Psoas muscle (tissue), 8 donors: ENCODE measurements at places on chromosomes 5 and 9.

DNA sequence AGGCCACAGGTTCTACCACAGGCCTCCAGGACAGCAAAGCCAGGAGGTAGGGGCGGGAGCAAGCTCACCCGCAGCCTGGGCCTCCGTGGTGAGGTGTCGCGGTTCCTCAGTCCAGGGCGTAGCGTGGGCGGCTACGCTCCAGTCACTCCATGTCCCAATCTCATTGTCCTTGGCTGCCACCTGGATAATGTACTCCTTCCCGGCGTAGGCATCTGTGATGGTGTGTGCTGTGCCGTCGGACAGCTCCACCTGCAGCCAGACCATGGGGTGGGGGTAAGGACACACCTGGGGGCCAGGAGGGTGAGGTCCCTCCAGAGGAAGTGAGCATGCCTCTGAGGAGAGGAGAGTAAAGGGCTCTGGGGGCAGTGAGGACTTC, 29.8 kb upstream of the ENHO start:
- DNase-seq = no peak

GRCh38 chr5:111984044-111984443, 227.1 kb upstream of the NREP start:
- no peak for DNase-seq

DNA sequence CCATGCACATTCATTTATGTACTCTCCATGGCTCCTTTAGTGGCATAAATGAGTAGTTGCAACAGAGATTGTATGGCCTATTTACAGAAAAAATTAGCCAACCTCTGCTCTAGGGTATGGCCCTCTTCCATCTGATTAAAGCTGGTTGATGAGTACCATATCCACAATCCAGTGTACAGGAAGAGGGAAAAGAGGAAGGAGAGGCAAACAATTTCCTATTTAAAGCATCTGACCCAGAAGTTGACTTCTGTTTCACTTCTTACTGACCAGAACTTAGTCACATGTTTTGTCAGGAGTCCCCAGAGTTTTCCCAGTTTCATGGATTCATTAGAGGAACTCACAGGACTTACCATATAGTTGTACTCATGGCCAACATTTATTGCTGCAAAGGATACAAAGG, 68.6 kb upstream of the STARD4 start:
- DNase-seq = no peak

DNA sequence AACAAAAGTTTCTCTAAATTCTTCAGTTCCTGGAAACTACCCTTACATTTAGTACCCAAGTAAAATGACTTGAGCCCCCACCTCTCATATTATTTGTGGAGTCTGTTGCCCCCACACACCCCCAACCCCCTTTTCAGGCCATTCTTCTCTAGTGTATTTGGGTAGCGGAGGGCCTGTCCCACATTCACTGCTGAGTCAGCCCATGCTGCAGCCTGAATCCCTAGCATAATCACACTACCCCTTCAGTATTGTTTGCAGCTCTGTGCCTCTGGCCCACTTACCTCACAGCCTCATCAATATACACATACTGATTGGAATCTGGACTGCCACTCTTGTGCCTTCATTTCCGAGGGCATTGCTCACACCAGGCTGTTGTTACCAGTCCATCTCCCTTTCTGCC, 26.8 kb downstream of the RGS7BP start:
- no peak for DNase-seq

GRCh38 chr5:98500811-98501210, 272.7 kb upstream of the RGMB start:
- no peak for DNase-seq

DNA sequence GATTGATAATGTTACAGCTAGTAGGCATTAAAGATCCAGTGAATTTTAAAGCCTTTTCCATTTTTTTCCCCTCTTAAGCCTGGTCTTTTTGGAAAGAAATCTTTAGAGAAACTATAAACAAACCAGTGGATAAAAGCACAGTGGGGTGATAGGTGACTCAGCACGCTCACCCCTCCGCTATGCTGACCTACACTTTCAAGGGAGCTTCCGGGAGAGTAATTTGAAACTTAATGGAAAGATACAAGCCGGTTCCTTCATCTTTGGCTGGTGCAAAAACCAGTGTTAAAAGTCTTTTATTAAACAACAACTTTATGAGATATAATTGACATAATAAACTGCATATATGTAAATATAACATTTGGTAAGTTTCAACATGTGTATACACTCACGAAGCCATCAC, 27.0 kb upstream of the ALDOB start:
- no peak for DNase-seq

DNA sequence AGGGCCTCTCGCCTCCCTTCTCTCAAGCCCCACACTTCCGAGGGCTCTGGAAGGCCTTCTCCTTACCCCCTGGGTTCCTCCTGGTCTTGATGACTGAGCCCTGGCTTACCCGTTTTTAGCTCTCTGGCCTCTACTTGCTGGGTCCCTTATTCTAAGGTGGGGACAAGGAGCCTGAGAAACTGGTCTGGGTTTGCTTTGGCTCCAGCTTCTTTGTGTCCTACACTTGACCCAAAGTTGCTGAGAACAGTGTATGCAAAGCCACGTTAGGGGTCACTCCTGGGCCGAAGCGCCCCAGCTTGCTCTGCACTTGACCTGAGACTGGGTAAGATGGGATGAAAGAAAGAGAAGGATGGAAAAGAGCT, 788 bp downstream of the ZNF346 start:
- no peak for DNase-seq

DNA sequence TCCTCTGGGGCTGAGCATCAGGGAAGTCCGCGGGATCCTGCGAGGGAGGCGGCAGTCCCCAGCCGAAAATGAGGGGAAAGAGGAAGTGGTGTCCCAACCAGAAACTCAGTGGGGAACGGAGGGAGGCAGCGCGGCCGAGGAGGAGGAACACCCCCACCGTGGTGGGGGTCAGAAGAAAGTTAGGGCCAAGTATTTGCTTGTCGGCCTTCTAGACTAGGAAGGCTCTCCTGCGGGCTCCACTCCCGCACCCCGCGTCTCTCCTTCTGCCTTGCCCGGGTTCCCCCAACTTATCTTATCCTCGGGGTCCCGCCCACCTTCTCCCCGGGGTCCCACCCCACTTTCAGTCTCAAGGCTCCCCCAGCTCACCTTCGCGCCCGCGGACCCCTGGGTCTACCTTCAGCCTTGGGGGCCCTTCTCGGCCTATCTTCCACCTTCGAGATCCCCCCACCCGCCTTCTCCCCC, 557 bp upstream of the PHF2 start:
- peak; percentile 63 for DNase-seq

GRCh38 chr9:30575218-30575617, 1809.2 kb upstream of the ACO1 start:
- DNase-seq = peak; percentile 10

GRCh38 chr9:16401701-16402100, 468.8 kb downstream of the BNC2 start:
- DNase-seq = no peak

DNA sequence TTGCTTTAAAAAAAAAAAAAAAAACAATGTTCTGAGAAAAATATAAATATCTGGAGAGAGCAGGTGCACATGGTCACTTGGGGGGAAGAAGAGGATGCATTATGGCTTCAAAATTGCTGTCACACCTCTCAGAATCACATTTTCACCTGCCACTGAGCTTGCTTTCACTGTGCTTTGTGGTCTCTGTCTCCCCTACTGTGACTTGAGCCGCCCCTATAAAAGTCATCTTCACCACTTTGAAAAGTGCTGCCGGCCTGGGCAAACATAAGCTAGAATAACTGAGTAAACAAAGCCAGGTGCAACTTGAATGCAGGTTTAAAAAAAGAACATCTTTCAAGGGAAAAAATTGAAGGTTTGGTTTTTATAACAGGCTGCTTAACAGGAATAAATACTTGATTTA, 368.1 kb upstream of the GRIA1 start:
- no peak for DNase-seq

- peak; percentile 34 for DNase-seq
Observed at GRCh38 chr9:136582977-136583735, 37.3 kb upstream of the NOTCH1 start.

- DNase-seq = no peak
Observed at GRCh38 chr9:135095470-135096407, 8.3 kb downstream of the OLFM1 start.

GRCh38 chr9:2478421-2478820, 143.2 kb upstream of the VLDLR start:
- DNase-seq = no peak

DNA sequence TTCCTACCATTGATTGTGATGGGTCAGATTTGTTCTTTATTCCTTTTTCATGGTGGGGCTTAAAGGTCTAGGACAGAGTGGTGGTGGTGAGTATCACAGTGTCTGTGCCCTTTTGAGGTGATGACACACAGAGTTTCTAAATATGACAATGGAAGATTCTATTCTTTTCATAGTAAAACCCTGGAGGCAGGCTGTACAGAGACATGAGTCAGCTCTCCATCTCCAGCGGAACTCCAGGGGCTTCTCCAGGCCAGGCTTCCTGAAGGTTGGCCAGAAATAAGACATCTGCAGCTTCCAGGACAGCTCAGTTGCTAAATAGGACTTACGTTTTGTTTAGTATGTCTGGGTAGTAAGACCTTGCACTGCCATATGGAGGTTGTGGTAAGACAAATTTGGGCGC, 229.5 kb downstream of the CD180 start:
- DNase-seq = no peak

GRCh38 chr5:150624334-150625163, 15.9 kb upstream of the SYNPO start:
- peak; percentile 77 for DNase-seq

DNA sequence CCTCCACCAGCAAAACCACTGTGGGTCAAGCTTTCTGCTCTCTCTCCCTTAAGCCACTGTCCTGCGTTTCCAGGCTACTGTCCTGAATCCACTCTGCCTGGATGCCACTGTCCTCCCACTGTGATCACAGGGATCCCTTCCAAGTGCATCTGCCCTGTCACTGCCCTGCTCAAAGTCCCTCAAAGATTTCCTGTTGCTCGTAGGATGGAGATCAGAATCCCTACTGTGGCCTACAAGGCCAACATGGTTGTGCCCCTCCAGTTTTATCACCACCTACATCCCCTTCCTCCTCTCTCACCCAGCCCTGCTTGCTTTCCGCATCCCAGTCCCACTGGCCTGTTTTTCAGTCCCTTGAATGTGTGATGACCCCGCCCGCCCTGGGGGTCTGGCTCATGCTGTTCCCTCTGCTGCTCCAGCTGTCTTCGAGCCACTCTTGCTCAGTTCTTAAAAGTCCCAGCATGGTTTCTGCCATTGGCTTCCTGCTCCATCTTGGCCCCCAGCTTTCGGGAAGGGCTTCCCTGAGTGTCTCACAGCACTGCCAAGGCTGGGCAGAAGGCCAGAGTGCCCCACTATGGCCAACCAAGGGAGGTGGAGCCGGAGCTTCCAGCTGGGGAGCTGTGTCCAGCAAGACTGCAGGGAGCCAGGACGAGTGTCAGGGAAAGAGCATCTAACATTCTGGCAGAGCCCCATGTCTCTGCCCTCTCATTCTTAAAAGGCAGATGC, 12.9 kb upstream of the FRRS1L start:
- no peak for DNase-seq

GRCh38 chr9:70924380-70924779, 197.0 kb downstream of the TRPM3 start:
- no peak for DNase-seq
